Glutamatergic neuron (in vitro differentiated cells): ENCODE measurements at places on chromosomes 11 and 22.

DNA sequence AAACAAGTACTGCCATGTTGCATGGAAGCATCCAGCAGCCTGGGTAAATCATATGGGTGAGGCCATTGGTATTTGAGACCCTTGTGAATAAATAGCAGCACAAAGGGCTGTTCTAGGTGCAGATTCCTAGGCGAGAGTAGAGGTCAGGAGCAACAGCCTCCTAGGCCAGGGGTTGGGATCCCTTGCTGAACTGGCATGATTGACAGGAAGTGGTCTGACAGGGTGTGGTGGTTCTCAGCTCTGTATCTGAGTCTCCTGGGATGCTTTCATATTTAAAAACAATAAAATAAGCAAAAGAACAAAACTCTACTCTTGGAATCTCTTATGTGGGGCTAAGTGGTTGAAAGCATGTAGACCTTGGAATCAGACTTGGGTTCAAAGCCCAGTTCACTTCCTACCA is 35.8 kb downstream of the INSC start:
- no peak for DNase-seq

DNA sequence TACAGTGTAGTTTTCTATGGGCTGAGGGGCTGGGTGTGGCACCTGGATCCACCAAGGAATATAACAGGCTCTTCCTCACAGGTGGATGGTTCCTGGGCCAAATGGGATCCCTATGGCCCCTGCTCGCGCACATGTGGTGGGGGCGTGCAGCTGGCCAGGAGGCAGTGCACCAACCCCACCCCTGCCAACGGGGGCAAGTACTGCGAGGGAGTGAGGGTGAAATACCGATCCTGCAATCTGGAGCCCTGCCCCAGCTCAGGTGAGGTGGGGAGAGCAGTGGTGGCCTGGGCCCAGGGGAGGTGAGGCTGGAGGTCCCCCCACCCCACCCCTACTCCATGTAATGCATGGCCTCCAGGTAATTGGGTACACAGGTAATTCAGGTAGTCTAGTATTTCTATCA is 20.7 kb downstream of the ADAMTS15 start:
- no peak for DNase-seq

DNA sequence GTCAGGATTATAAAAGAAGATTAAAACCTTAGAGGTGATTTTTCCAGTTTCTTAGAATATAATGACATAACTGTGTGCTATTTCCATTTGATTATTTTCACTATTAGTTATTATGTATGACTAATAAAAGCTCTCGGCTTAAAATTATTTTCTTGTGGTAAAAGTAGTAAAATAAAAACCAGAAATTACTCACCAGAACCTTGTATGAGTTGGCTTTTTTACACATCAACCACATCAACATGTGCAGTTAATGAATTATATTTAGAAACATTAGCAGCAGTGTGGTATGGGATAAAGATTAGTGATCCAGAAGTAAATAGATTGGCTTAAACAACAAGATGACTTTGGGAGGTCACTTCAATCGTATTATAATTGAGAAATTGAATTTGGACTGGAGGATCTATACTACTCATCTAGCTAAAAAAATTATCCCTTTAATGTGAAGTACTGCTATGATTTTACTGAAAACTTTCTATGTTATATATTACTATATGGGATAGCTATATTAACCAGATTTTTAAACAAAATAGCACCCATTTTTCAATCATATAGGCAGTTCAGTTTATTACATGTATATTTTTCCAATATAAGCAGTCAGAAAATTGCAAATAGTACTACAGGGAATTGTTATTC is 2.8 kb upstream of the BCO2 start:
- no peak for DNase-seq

DNA sequence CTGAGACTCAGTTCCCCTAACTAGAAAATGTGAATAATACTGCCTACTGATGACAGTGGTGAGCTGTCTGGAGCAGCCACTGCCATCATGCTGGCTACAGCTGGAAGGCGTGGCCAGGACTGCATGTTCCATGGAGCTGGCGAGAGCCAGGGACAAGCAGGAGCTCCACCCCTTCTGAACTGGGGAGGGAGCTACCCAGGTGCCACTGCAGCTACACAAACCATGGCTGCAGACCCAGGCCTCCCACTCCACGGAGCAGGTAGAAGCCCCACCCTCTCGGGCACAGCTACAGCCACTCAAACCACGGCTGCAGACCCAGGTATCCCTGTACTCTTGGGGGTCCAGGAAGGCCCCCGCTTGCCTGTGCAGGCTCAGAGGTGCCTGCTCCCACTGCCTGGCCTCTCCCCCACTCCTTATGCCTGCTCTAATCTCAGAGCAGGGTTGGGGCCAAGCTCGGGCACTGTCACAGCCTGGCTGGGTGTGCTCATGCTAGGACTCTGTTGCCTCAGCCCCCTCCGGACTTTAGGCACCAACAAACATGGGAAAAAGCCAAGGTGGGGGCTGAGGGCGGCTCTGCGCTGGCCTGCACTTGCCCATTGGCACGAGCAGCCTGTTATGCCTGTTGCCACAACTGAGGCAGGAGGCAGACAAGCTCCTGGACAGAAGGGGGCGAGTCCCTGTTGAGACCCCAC is 51.7 kb downstream of the RAB30 start:
- no peak for DNase-seq

DNA sequence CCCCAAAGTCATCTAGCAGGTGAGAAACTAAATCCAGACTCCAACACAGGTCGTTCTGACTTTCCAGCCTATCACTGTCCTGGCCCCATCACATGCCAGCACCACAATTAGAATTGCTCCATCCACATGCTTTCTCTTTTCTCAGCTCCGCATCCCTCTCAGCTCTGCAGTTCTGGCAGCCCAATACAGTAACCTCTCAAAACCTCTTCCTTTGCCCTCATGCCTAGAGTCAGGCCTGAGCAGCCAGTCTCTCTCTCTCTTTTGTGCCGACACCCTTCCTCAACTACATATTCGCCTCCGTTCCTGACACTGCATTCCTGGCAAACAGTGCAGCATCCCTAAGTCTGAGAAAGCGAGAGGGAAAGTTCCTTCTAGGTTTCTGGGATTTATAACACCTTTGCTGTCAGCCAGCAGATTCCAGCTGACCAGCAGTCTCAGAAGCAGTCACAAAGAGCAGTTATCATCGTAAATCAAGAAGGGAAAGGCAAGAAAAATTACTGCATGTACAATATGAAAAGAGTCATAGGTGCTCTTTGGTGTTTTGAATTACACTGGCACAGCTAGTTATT is 258.0 kb downstream of the FAT3 start:
- no peak for DNase-seq

DNA sequence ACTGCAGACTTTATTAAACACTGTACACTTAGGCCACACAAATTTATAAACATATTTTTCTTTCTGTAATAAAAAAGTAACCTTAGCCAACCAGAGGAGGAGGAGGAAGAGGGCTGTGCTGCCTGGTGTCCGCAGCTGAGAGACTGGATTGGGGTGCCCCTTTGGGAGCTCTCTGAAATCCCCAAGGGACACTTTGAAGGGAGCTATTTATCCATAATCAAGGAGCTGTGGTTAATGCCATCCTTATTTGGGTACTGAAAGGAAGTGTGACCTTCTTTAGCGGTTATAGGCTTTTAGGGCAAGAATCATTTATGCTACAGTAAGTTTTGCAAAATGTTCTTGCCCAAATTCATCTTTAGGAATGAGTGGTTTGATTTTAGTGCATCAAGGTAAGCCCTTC is 125.8 kb downstream of the RASSF10 start:
- no peak for DNase-seq

GRCh38 chr11:45798793-45799441 is 6.0 kb upstream of the SLC35C1 start:
- DNase-seq, result no peak

- DNase-seq, result no peak
Measured at GRCh38 chr11:103378931-103379330, 269.7 kb downstream of the DYNC2H1 start.

DNA sequence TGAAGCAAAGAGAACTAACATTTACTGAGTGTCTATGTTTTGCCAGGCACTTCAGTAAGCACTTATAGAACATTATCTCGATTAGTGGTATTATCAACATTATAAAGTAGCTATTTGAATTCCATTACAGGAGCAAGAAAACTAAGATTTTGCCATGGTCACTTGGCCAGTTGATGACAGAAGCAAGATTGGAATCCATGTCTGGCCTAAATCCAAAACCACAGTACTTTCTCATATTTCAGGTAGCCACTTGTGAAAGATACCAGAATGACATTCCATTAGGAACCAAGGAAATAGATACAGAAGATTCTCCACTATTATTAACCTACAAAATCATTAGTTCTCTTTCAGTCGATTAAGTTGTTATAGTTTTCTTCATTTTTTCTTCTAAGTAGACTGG is 691.0 kb upstream of the API5 start:
- no peak for DNase-seq

DNA sequence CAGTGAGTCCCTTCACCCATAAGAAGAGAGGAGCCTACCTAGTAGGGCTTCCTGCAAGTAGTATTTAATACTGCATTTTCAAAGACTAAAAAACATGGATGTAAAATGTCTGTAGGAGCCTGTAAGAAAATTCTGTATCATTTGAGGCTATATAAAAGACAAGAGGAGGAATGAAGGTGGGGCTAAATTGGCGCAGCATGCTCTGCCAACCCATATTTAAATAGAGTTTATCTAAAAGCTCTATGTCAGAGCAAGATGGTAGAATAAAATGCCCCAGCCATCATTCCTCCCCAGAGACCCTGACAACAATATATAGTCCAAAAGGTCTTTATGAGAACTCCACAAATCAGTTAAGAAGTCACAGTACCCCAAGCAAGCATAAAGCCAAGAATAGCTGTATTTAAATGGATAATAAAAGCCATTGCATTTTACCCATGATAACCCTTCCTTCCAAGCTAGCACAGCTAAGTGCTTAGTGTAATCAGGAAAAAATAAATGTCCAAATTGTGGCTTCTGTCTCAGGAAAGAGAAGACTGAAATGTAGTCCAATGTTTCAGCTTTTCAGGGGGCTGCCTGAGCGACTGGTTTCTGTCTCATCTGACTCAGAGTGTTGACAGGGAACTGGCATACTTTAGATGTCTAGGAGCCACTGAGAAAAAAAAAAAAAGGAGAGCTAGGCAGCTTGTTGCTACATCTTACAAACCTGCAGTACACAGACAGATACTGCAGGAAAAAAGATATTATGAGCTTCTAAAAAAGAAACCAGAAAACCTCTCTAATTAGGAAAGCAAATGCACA is 258.6 kb downstream of the METTL15 start:
- no peak for DNase-seq

DNA sequence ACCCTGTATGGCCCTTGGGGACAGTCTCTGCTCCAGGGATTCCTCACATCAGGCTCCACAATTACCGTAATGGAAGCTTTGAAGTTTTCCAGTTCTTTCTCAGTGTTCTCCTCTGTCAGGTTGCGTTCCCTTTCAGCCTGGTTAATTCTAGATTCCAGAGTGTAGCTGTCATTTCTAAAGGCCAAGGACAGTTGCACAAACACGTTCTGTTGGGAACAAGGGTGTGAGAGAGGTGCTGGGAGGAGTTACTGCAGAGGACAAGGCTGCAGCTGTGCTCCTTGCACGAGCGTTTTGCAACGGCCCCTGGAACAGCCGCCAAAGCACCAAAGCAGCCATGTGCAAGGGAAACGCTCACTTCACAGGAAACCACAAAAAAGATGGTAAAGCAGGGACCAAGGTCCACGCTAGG is 35.9 kb upstream of the LYVE1 start:
- no peak for DNase-seq

GRCh38 chr11:42319921-42320320 is 860.5 kb upstream of the LRRC4C start:
- DNase-seq, result no peak

DNA sequence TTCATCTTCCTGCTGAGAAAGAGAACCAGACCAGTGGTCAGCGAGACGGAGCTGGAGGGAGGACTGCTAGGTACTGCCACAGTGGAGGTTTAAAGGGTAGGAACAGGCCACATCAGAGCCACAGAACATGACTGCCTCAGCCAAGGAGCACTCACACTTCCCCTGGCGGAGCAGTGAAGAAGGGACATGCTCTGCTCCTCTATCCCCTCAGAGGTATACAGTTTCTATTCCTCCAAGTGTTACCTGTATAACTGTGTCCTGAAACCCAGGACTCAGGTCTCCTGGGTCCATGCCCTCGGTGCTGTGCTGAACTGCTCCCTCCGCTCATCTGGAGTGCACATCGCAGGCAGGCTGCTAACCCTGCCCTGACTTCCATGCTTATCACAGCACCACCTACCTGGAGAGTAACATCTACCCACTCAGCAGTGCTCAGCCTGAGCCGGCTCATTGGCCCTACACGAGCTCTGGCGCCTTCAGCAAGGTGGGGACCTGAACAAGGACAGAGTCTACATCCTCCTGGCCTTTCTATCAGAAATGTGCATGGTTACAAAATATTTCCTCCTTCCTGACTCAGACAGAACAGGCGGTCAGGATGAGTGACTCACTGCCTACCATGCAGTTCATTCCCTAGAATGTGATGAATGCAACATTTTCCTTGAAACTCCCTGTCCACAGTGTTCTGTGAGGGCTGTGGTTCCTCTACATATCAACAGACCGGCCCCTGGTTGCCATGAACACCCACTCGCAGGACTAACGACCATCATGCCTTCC is 52.9 kb downstream of the C11orf58 start:
- no peak for DNase-seq

DNA sequence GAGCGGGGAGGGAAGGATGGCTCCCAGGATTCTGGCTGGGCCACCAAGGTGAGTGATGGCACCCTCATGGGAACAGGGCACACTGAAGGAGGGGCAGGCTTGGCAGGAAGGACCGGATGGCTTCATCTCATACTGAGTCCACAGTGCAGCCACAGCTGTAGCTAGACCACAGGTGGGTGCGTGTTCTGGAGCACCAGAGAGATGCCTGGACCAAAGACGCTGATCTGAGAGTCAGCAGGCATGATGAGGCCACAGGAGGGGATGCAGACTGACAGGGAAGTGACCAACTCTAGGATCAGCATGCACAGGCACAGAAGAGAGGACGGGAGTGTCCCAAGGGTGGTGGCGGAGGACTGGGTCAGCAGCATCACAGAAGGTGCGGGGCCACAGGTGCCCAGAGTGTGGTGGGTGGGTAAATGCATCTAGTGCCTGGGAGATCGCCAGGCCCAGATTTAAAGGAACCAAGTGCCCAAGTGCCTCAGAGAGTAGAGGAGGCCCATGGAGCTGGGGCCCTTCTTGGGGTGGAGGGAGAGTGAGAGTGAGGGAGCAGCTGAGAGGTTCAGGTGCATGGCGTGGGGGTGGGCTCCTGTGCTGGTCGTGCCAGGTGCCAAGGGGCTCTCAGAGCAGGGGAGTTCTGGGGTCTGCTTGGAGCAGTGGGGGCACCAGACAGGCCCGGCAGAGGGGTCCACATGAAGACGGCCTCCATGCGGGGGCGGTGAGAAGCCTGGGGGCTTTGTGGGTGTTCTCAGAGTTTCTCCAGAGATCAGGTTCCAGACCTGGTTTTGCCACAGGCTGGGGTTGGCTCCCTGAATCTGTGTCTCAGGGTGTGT is 113.7 kb downstream of the CEP164 start:
- no peak for DNase-seq

DNA sequence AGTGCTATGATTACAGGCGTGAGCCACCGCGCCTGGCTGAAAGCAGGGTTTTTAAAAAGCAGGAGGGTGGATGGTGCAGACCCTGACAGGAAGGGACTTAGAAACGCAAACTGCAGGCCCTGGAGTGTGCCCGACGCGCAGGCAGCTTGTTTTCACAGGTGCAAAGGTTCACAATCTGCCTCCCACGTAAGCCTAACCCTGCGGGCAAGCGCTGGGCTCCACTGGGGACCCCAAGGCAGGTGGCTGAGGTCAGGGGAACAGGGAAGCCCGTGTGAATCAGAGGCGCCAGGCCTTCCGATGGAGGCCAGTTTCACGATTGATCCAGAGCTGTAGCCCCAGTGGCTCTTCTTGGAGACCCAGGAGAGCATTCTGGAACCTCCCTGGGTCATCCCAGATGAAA is 256.3 kb downstream of the BRD1 start:
- no peak for DNase-seq
